ENCODE measurements at places on chromosomes 7 and 10.
A peak's percentile ranks its signal among the peaks of the same experiment; 100 is the strongest.

DNA sequence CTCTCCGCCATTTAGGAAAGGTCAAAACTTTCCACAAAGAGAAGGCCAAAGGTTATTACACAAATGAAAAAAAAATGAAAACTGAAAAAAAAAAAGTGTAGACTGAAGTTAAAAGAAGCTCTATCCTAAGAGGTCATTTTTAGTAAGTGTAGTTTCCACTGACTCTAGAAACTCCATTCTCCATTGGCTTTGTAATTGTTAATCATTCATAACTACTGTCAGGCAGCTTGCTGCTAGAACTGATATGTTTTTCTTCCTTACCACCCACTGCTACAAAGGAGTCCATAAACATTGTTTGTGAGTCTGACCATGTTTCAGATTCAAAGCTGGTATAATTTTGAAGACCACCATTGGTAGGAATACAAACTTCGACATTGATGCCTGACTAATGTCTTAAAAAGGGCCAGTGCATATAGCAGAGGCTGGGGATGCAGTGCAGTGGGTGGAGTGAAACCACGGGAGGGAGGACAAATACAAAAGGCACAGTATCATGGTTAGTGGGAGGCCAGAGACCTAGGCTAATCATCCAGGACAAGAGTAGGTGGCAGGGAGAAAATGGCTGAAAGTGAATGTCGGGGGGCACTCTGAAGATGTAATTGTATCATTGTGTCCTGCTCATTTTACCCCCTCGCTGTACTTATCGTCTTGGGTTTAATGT, 16.9 kb upstream of the DYNC1I1 start:
- no peak for DNase-seq

- DNase-seq, result no peak
These were observed 474.9 kb downstream of the PTPRN2 start for GRCh38 chr7:158112571-158113320.

GRCh38 chr10:120456143-120456625, 843 bp upstream of the PLPP4 start:
- DNase-seq, result no peak

DNA sequence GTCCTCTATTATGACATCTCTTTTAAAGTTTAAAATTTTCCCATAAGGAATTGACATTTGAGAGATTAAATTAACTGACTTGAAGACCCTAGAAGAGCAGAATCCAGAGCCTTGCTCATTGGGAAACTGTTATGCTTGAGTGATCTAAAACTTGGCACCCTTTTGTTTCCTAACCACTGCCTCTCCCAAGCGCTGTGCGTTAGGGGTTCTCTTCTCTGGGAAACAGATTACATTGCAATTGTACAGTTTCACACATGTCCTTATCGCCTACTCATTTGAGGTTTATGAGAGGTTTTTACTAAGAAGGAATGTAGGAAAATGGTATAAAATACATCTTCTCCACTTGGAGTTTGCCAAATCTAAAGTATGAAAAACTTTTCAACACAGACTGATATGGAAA, 126.8 kb upstream of the AMPH start:
- DNase-seq, result no peak

GRCh38 chr7:21361413-21362125, 66.3 kb upstream of the SP4 start:
- DNase-seq, result no peak

DNA sequence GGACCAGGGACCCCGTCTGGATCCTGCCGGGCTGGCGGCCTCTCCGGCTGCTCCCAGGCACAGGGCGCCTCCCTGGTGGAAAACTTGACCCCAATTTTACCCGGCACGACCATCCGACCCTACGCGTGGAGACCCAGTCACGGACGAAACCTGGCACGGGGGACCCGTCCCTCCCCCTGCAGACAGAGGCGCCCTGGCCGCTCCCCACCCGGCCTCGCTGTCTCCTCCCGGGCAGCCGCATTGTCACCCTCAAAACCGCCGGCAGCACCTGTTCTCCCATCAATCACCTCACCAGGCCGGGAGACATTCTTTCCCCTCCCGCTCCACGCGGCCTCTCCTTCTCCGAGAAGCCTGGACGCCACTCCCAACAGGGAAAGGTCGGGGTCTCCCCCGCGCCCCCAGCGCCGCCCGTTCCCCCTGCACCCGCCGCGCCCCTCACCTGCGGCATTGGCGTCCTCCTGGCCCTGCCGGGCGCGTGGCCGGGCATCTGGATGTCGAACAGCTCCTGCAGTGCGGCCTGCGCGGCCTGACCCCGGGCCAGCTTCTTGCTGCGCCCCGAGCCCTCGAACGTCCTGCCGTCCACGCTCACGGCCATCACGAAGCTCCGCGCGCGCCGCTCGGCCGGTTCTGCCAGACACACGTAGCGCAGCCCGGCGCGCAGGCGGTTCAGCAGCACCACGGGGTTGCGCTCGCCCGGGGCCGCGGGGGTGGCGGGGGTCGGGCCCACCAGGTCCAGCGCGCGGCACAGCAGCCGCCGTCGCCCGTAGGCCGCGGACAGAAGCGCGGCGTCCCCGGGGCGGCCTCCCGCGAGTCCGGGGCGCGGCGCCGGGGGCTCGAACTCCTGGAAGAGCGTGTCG, 306.6 kb downstream of the WDR37 start:
- no peak for DNase-seq

- DNase-seq, result no peak
These were observed 65.0 kb downstream of the INPP5A start for GRCh38 chr10:132602614-132603013.

DNA sequence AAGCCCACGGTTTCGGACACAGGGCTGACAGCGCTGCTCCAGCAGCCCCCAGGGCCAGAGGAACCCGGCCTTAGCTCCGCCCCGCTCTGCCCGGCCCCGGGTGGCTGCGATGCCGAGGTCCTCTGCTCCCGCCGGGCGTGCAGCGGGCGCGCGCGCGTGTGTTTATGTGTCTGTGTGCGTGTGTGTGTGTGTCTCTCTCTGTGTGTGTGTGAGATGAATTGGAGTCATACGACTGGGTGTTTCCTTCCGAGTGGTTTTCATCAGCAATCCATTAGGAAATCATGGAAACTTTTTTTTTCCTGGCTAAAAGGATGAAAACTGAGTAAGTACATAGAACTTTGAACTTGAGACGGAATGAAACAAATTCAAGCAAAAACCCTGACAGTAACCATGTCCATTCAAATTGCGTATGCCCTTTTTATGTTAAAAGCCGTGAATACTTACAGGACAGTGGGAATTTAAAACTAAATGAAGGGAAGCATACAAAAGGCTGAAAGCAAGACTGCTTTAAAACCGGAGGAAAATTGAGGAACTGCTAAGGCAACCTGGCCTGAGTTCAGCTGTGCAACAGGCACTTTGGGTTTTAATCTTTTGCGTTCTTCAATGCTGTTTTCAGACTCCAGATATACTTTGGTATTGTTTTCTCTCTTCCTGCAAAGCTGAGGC, at the start of gene CPED1:
TSS of gene CPED1 (plus strand) at position 121 of the 666 bp plus-strand sequence. CDS start 911 bp downstream, outside the sequence.
- no peak for DNase-seq

DNA sequence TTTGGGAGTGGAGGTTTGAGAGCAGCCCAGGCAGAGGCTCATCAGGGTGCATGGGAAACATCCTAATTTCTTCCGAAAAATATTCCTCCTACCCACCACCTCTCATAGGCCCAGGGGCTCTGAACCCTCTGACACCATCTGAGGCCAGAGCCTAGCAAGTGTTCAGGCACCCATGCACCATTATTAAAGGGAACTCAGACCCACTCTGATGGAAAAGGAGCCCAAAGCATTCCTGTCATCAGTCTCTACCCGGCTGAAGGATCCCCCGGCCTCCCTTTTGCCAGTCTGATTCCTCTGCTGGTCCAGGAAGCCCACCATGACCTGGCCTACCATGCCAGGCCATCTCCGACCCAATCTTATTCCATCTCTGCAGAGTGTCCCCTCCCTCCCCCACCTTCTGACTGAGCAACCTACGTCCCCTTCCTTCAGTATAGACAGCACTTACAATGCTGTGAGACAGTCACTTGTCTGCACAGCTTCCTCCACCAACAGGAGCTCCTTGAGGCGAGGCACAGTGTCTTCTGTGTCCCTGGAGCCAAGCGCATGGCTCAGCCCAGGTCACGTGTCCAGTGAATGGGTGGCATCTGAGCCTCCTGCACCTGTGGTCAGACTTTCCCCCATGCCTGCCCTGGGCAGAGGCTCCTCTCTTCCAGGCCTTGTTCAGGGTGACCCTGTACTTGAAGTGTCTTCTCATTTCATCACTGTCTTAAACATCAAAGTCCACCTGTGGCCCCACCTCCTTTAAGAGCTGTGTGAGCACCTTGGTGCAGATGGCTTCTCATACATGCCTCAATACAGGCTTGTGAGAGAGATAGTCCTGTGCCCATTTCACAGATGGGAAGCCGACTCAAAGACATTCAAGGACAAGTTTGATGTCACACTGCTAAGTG, 889 bp upstream of the GPR15LG start:
- DNase-seq, result no peak

DNA sequence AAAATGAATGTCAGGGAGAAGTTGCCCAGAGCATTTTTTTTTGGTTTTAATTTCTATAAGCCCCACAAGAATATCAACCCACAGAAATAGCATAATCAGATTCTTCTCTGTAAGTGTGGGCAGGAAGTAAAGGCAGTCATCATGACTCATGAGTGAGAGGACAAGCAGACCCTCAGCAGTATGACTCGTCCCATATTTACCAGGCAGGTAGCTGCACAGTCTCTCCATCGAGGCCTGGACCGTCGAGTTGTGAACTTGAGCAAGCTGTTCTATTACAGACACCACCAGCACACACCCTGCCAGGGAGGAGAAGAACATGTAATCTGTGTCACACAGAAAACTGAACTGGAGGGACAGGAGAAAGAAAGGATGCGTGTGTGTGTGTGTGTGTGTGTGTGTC, 37.8 kb downstream of the AOAH start:
- peak; percentile 35 for DNase-seq

GRCh38 chr10:104657457-104657856, 16.4 kb downstream of the SORCS3 start:
- DNase-seq, result no peak

DNA sequence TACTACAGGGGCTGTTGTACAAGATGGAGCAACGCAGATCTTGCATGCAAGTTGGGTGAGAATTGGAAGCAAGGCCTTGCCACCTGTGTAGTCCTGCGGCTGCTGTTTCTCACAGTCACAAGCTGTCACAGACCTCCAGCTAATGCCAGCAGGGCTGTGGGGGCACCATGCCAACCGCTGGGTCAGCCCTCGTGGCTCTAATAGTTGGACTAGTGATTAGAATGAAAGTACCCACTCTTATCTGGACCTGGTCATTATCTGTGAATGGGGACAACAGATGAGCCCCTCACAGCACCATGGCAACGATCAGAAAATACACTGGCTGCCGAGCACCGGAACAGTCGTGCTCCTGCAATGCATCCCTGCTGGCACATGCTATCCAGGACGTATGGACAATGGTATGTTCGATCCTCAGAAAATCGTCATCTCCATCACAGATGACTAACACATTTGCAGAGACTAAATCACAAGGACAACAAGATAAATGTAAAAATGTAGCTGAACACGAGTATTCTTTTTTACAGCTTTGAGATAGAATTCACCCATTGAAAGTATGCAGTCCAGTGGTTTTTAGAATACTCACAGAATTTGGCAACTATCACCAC, 80.4 kb upstream of the CALN1 start:
- no peak for DNase-seq

- no peak for DNase-seq
These were observed 206.7 kb upstream of the PTPRZ1 start for GRCh38 chr7:121666306-121666705.

DNA sequence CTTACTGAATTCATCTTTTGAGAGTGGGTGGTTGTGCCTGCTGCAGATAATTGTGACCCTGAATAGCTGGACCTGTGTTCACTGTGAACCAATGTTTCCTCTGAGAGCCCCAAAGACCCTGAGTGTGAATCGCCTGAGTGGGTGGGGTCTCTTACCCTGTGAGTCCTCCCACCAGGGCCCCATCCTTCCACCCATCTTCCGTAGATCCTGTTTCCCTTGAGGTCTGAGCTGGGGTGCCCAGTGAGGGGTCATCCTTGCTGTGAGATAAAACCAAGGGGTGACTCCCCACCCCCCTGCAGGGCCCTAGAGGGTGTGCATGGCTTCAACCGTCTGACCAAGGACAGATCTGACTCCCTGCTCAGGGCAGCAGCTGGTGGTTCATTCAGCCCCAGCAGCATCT, 78.0 kb upstream of the ZNF479 start:
- no peak for DNase-seq

DNA sequence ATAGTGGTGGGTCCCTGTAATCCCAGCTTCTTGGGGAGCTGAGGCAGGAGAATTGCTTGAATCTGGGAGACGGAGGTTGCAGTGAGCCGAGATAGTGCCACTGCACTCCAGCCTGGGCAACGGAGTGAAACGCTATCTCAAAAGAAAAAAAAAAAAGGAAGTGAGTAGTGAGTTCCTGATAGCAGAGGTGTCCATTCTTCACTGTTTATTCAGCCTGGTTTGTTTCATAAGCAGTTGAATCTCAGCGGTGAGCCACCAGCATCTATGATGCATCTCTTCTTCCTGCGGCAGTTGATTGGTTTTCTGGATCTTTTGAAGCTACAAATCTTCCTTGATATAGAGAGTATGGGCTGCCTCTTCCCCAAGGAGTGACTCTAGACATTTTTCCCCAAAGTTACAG, 316.1 kb upstream of the MTPN start:
- DNase-seq, result no peak

DNA sequence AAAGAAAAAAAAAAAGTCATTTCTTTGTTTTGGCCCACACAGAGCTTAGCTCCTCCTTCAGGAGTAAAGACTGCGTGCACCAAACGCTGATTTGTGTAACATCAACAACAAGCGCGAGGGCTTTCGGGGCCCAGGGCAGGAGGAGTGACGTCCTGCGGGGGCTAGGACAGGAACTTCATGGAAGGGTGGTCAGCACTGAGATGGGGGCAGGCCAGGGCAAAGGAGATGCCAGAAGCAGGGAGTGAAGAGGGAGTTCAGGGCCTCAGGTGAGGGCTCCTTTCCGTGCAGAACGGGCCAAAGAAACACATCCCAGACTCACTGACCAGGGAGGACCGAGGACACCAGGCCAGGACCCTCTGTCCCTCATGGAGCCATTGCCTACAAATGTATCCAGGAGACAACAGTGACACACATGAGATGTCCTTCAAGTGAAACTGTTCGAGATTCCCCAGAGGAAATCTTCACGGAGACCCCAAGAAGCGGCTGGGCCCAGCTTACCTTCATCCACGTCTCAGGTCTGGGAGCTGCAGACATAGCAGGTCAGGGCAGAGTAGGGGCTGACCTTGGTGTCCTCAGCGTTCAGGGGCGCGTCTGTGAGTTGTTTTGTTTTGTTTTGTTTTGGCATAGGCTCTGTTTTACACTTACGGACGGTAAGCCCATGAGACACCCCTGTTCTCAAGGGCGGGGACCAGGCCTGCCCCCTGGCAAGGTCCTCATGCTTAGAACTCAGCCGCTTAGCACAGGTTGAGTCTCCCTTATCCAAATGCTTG, 30.4 kb upstream of the SHH start:
- DNase-seq, result no peak

- no peak for DNase-seq
These were observed 134.9 kb downstream of the ZNF22 start for GRCh38 chr10:45135443-45136198.

GRCh38 chr7:46672861-46673260, 751.8 kb upstream of the IGFBP3 start:
- no peak for DNase-seq

DNA sequence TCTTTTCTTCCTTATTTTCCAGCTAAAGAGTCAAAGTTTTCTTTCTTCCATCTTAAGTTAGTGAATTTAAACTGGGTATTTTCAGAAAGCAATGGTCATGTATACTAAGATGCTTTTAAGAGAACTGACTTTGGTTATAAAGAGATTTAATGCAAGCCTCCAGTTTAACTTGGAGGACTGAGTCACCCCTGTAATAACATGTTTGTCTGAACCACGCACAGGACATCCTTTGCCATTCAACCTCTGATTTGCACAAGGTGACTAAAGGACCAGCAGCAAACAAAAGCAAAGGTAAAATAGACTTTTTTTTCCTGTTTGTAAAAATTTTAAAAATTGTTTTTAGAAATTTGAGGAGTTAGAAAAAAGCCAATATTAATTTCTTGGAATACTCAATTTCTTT, 2.9 kb downstream of the HYAL4 start:
- no peak for DNase-seq
